ENCODE measurements at places on chromosomes 11 and 22.
A peak's percentile ranks its signal among the peaks of the same experiment; 100 is the strongest.

DNA sequence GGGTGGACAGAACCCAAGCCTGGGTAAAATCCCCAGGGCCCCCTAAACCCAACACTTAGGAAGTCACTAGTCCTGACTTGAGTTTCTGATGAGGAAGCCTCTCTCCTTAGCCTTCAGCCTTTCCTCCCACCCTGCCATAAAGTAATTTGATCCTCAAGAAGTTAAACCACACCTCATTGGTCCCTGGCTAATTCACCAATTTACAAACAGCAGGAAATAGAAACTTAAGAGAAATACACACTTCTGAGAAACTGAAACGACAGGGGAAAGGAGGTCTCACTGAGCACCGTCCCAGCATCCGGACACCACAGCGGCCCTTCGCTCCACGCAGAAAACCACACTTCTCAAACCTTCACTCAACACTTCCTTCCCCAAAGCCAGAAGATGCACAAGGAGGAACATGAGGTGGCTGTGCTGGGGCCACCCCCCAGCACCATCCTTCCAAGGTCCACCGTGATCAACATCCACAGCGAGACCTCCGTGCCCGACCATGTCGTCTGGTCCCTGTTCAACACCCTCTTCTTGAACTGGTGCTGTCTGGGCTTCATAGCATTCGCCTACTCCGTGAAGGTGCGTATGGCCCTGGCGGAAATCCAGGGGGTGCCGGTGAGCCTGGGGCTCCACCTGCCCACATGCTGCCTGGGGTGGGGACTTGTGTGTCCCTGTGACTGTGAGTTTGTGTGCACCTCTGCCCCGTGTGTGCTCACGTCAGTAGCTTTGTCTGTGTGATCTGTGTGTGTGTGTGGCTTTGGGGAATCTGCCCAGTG lies at the start of gene IFITM1:
Gene IFITM1, plus strand, starts transcription at position 254 of the 767 bp plus-strand sequence. Its CDS starts 131 bp downstream, at position 385.
- peak; percentile 90 for DNase-seq

DNA sequence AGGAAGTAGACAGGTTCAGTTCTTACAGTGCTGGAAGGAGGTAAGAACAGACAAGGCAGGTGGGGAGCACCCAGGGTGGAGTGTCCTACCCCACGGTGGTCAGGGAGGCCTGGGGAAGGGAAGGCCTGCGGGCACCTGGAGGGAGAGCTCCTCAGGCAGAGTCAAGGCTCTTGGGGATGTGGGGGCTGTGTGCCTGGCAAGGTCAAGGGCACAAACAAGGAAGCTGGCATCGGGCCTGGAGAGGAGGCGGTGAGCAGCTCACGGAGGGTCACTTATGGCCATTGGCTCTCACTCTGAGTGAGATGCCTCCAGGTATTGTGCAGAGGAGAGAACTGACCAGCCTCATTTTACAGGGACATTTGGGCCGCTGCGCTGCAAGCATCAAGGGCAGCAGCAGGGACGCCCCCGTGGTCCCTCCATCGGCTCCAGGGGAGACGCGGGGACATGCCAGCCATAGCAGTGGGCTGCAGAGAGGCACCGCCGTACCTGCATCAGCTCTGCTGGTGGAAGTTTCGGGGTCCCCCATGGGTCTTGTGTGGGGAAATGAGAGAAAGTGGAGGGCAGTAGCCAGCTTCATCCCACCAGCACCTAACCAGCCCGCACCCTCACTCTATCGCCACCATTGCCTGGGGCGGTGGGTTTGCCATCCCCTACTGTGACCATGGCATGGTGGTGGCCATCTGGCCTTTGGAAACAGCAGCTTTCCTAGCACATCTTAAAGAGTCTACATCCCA lies 37.5 kb upstream of the RTL6 start:
- no peak for DNase-seq

DNA sequence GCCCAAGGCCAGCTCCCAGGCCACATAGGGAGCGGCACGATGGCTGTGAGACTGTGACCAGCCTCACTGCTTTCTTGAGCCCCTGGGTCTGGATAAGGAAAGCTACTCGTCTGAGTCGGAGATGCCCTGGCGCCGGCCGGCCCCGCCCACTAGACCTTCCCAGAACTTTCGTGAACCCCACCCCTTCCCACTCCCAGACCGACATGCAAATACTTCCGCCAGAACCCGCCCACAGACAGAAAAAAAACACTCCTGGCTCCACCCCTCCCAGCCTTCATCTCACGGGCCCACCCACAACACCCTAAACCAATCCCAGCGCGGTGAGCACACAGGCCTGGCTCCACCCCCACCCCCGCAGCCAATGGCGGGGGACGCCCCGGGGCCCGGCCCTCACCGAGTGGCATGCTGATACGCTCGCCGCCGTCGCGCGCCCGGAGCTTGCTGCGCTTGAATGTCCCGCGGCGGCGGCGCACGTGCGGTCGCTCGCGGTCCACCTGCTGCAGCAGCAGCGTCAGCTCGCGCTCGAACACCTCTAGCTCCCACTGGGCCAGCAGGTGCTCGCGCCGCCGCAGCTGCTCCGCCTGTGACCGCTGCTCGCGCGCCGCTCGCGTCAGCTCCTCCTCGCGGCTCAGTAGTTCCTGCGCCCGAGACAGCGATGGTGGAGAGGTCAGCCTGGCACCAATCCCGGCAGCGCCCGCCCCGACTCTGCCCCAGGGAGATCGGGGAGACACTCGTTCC lies 7.0 kb downstream of the MAP3K11 start:
- no peak for DNase-seq

GRCh38 chr22:32341122-32341740 lies 16.4 kb upstream of the RFPL3 start:
- no peak for DNase-seq

GRCh38 chr22:38953577-38954413 lies 3.6 kb upstream of the APOBEC3A start:
- peak; percentile 70 for DNase-seq

DNA sequence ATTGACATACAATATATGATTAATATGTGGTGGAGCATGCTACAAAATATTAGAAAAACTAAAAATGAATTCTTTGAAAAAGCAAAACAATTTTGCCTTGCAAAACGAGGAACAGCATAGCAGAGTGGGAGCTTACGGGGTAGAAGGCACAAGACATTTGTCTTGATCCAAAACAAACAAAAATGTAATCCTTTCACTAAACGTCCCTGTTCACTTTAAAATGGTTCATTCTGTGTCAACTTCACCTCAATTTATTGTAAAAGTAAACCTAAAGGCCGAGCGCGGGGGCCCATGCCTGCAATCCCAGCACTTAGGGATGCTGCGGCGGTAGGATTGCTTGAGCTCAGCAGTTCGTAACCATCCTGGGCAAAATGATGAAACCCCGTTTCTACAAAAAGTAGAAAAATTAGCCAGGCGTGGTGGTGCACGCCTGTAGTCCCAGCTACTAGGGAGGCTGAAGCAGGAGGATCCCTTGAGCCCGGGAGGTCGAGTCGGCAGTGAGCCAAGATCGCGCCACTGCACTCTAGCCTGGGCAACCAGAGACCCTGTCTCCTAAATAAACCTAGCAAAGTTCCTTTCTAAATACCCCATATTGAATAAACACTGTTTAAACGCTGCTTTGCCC lies 2.0 kb downstream of the PRDM10 start:
- no peak for DNase-seq

DNA sequence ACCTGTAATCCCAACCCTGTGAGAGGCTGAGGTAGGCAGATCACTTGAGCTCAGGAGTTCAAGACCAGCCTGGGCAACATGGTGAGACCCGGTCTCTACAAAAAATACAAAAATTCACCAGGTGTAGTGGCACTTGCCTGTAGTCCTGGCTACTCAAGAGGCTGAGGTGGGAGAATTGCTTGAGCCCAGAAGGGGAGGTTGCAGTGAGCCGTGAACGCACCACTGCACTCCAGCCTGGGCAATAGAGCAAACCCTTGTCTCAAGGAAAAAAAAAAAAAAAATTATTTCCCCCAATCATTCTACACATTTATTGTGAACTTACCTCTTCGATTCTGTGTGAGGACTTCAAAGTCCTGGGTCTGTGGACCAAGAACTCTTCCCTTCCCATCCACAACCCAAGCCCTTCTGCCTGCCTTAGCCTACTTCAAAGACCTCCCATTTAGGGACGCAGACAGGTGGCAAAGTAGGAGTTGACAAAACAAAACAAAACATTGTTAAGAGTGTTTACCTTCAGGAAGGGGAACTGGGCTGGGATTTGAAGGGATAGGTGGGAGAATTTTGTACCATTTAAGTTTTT lies 3.8 kb upstream of the WEE1 start:
- DNase-seq: no peak

DNA sequence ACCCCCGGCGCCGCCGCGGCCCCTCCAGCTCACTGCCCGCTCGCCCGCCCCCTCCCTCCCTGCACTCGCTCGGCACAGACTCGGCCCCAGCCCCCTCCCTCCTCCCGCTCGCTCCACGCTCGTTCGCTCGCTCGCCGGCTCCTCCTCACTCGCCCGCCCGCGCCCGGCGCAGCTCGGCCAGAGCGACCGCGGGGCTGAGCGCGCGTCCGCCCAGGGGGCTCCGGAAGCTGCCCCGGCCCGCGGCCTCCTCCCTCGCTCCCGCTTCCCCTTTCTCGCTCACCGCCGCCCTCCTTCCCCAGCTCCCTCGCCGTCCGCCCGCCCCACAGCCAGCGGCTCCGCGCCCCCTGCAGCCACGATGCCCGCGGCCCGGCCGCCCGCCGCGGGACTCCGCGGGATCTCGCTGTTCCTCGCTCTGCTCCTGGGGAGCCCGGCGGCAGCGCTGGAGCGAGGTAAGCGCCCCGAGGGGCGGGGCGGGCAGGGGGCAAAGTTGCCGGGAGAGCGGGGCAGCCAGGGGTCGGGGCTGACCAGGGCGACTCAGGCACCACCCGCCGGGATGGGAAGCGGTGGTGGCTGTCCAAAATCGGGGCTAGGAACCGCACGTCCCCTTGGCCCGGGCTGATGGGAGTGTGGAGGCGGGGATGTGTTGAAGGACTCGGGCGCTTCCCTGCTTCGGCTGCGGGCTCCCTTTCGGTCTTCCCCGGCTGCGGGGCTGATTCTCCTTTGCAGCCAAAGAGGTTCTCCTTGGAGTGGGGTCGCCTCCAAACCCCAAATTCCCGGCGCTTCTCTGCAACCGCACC lies at the start of gene SEZ6L:
Gene SEZ6L, plus strand, starts transcription at position 148 of the 797 bp plus-strand sequence. Its CDS starts 208 bp downstream, at position 356.
- no peak for DNase-seq

GRCh38 chr11:17686231-17686980 lies 33.0 kb upstream of the MYOD1 start:
- DNase-seq: no peak

DNA sequence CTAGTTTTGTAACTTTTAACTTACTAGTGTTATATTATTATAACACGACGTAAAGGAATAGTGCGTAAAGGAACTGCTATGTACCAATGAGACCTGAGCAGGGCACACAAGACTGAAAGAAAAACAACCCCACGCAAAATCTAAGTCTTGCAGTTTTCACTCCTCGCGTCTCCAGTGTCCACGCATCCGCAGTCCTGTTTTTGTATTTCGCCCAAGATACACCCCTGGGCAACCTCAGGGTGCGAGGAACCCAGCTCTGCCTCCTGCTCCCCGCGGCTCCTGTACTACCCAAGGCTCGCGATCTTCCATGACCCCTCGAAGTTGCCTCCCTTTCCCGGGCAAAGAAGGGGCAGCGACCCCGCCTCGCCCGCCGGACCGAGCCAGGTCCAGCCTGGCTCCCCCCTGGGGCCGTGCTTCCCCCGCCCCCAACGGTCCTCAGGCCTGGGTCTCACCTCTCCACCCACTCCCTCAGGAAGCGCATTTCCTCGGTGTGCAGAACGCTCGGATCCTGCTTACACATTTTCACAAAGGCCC lies 393 bp downstream of the ST13 start:
- peak; percentile 53 for DNase-seq

GRCh38 chr22:20578192-20578591 lies 70.8 kb downstream of the MED15 start:
- no peak for DNase-seq

- DNase-seq: no peak
Measured at GRCh38 chr22:26931471-26931870, 274.1 kb downstream of the MIAT start.

DNA sequence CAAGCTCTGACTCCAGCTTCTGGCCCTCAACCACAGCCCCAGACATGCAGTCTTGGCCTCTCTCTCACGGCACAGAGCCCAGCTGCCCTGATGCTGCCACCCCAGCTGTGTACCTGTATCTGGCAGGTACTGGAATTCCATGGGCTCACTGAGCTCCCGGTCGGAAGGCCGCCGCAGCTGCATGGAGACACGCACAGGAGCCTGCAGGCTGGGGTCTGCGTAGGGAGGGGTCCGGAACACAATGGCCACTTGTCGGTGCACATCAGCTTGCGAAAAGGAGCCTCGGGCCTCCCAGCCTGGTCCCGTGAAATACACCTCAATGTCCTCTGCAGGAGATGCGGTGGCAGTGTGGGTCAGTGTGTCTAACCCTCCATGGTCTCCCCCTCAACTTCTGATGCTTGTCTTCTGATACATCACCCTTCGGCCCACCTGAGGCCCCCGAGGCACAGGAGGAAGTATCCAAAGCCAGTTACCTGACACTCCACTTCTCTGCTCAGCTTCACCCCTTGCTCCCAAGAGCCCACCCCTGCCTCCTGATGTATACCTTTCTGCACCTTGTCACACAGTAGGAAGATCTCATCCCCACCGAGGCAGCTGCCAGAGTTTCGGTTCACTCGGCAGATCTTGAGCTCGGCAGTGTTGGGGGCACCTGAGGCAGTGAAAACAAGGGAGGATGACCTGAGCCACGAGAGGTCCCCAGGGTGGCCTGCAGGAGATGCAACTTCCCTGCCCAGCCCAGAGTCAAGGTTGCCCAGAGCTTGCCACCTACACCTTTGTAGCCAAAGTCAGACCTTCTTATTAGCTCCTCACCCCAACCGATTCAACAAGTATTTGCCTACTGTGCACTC lies 4.3 kb downstream of the RELA start:
- DNase-seq: no peak

DNA sequence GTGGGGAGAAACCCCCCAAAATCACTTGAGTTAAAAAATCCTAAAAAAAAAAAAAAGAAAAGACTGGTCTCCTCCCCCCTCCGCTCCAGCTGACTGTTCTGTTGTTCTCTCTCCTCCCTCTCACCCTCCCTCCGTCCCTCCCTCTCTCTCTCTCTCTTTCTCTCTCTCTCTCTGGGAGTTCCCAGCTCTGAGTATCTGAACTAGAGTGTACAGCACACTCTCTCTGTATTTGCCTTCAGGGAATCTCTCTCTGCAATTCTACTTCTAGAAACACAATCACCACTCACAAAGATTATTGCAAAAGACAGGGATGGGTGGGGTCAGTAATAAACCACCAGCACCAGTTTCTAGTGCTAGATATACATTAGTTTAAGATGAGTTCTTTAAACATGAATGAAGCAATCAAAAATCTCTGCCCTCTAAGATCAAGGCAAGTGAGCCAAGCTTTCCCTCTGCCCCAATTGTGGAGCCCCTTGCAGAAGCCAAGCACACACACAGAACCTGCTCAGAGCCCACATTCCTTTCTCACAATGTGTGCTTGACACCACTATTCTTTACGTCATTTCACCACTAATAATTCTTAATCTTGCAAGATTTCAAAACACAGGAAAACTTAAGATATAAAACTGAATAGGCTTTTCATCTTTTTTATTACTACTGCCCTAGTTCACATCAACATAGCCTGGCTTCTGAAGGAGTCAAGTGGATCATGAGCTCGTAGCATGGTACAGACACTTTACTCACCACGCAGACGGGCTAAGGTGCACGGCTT lies 133.5 kb downstream of the RBFOX2 start:
- no peak for DNase-seq

DNA sequence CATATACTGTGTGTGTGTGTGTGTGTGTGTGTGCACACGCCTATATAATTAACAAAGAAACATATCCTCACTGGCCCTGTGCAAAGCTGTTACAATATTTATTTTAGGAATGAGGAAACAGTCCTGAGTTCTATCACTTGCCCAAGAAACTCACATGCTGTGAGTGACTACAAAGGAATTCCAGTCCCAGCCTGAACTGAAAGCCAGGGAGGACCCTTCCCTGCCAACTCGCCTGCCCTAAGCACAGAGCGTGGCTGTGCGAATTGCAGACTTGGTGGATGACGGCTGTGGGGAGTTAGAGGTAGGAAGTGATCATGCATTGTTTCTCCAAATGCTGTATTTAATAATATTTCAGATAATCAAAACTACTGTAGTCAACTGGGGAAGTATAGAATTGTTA lies 26.4 kb upstream of the CD5 start:
- DNase-seq: no peak
